ENCODE measurements at places on chromosomes 12 and 14.

- no peak for DNase-seq
Measured at GRCh38 chr12:76611533-76611932, 52.0 kb upstream of the OSBPL8 start.

- no peak for DNase-seq
Measured at GRCh38 chr12:26845057-26845666, 12.2 kb upstream of the ITPR2 start.

DNA sequence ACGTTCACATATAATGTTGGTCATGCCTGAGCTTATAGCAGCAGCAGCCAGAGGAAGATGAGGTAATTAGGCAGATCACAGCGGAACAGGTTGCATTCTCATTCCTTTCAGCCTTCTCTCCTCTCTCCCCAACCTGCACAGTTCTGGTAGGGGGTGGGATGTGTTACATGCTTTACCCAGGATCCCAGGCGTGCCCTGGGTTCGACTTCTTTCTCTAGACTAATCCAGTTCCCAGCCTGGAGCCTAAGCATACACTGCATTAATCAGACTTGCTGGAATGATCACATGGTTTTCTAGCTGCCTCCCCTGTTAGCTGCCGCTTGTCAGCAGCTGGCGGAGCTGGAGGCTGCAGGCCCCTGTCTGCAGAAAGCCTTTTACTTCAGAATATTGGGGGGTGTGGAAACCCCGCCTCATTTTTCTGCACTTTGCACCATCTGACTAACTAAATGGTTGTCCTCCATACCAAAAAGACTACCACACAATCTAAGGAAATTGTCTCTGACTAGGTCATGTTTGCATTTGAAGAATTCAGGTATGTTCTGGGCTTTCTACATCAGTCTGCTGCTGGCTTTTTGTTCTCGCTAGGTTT is 46.0 kb upstream of the EVL start:
- no peak for DNase-seq

DNA sequence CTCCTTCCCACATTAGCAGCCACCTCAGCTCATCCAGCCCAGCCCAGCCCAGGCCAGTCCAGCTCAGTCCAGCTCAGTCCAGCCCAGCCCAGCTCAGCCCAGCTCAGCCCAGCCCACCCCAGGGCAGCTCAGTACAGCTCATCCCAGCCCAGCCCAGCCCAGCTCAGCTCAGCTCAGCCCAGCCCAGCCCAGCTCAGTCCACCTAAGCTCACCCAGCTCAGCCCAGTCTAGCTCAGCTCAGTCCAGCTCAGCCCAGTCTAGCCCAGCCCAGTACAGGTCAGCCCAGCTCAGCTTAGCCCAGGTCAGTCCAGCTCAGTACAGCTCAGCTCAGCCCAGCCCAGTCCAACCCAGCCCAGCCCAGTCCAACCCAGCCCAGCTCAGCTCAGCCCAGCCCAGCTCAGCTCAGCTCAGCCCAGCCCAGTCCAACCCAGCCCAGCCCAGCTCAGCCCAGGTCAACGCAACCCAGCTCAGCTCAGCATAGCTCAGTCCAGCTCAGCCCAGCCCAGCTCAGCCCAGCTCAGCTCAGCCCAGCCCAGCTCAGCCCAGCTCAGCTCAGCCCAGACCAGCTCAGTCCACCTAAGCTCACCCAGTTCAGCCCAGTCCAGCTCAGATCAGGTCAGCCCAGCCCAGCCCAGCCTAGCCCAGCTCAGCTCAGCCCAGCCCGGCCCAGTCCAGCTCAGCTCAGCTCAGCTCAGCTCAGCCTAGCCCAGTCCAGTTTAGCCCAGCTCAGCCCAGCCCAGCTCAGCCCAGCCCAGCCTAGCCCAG is 63.0 kb downstream of the TMEM121 start:
- no peak for DNase-seq

- no peak for DNase-seq
Measured at GRCh38 chr14:70448633-70449340, 3.2 kb upstream of the ADAM21 start.

- no peak for DNase-seq
Measured at GRCh38 chr12:17381211-17381610, 708.8 kb downstream of the RERGL start.

DNA sequence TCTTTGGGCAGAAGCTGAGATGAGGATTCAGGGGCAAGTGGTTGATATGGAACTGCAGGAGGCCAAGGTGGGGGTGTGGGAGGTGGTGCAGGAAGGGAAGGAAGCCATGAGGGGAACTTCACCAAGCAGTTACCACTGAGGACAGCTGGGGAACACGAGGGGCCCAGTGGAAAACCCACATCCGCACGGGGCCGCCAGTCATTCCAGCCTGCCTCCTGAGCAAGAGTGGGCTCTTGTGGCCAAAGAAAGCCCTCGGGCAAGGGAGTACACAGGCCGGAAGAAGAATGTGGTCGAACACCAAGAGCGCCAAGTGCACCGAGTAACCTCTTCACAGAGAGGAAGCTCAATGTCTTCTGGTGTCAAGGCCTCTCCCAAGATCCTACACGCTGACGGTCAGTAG is 252.2 kb upstream of the FOXN3 start:
- DNase-seq = no peak

GRCh38 chr12:32679920-32680237 is 778 bp downstream of the DNM1L start:
- no peak for DNase-seq

GRCh38 chr12:10136637-10137205 is 6.7 kb upstream of the CLEC7A start:
- DNase-seq = no peak

DNA sequence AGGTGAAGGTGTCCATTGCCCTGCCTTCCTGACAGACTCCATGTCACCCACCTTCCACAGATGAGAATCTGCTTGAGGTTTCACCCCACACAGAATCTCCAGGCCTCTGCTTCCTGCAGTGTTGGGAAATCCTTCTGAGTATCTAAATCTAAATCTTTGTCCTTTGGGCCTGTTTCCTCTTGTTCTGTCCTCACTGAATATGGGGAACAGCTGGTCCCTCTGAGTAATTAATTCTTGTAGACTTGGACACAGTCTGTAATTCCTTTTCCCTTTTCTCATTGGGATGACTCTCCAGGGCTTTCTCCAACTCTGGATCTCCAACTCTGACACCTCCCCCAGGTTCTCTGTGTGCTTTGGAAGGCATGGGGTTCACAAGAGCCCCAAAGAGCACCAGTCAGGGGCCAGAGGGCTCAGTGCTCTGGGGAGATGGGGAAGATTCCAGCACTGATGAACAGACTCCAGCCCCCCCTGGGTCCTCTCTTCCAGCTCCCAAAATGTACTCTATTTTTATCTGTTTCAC is 2.3 kb upstream of the ACVRL1 start:
- DNase-seq = no peak

DNA sequence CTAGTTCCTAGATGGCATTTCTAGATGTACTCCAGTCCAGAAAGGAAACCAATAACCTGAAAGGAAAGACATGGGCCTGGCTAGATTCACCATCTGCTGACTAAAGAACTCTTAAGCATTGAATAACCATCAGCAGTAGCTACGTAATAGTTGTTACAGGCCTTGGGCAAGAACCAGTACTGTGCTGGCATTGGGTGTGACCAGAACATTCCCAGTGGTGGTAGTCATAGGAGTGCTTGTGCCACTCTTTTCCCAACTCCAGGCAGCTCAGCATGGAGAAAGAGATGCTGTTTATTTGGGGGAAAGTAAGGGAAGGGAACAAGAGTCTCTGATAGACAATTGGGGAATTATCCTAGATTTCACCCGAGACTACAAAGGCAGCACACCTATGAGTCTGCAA is 333.3 kb downstream of the SLC16A7 start:
- no peak for DNase-seq

GRCh38 chr12:46521145-46521544 is 148.6 kb upstream of the SLC38A2 start:
- no peak for DNase-seq

- no peak for DNase-seq
Measured at GRCh38 chr12:110704750-110705149, 15.8 kb upstream of the HVCN1 start.

DNA sequence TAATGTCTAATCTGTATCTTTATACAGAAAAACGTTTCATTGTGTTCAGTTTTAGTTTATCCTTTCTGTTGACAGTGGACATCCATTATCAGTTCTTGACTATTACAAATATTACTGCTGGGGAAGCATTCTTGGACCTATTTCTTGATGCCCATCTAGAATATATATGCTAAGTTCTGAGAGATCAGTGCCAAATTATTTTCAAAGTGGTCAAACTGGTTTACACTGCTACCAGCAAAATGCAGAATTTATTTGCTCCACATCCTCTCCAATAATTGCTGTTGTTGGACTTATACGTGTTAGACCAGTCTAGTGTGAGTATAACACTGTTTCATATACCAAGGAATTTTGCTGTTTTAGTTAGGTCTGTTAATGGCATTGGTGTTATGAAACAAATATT is 85.5 kb upstream of the TRAF3 start:
- DNase-seq = no peak

GRCh38 chr12:100234591-100235304 is 32.1 kb downstream of the DEPDC4 start:
- DNase-seq = no peak

DNA sequence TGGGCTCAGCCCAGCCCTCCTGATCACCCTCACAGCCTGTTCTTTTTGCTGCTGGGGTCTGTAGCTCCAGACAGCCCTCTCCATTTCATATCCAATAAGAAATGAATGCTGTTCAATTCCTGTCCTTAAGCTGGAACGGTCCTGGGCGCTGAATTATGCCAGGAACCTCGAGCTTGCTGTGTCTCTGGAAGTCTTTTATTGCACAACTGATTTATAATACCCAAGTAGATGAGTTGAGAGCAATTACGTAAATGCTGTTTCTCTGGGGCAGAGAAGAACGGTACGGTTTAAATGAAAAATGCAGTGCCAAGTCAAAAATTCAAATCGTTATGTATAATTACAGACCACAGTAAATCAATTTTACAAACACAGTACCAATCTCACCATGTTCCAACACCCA is 161.0 kb downstream of the SAMD4A start:
- no peak for DNase-seq

GRCh38 chr14:105280525-105280924 is 20.3 kb downstream of the BRF1 start:
- no peak for DNase-seq

- DNase-seq = no peak
Measured at GRCh38 chr12:91138337-91138920, 27.1 kb upstream of the LUM start.

DNA sequence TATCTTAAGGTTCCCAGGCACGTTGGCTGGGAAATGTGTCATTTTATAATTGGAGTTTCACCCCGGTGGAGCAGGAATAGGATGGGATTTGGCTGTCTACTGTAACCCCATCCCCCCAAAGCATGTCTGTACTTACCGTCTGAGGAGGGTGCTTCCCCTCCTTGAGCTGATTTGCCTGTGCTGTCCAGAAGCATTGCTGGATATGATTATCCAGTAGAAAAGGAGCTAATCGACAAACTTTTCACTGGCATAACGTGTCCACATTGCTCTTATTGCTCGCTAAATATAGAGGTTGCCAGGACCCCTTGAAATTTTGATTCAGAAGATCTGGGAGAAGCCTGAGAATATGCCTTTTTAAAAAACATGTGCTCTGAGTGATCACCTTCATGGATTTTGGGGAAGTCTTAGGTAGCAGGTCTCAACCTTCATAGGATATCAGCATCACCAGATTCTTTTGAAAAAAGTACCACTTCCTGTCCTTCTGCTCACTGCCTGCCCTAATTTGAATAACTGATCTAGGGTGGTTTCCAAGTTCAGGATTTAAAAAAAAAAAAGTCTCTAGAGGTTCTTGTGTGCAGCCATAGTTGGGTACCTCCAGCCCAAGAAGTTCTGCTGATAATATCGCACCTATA is 80.4 kb upstream of the KCNA1 start:
- no peak for DNase-seq

DNA sequence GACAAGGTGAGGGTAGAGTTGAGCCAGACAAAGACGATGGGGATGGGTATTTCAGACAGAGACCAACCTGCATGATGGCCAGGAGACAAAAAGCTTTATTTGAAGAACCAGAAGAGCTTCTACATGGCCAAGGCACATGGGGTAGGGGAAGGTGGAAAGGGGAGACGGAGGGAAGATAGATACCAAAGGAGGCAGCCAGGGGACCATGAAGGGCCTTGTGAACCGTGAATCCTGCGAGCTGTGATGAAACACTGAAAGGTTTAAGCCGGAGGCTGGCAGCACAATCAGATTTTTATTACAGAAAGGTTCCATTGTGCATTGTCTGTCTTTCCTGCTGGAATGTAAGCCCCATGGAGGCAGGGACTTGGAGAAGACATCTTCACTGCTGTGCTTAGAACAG is 72.4 kb downstream of the PLXNC1 start:
- DNase-seq = no peak

DNA sequence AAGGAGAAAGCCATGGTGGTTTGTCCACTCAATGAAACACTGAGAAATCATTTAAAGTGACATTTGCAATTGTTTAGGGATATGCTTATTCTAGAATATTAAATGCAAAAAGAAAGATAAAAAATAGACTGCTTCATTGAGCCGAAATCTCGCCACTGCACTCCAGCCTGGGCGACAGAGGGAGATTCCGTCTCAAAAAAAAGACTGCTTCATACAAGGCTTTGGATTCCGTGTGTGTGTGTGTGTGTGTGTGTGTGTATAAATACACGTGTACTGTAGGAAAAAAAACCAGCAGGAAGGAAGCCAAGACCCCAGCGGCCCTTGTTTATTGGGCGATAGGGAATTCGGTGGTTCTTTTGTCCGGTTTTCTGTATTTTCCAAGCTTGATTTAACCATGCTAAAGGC is 3.2 kb upstream of the ZNF839 start:
- no peak for DNase-seq

GRCh38 chr14:103111232-103111868 is 11.9 kb upstream of the TNFAIP2 start:
- DNase-seq = no peak

- DNase-seq = no peak
Measured at GRCh38 chr12:11718768-11719253, 69.3 kb downstream of the ETV6 start.

DNA sequence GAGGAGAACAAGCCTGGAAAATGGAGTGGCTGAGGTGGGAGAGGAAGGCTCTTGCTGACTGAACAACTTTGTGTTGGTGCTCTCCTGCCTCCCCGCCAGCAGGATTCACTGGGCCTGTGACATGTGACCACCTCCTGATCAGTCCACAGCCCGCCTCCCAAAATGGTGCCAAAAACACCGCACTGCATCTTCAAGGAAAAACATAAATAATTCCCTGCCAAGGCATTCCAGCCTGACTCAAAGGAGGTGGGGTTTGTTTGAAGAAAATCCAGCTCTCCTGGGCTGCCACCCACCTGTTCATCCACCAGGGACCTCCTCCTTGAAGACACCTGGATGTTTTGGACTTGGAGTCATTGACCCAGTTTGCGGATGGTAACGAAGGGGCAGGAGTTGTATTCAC is 83.8 kb upstream of the PIWIL1 start:
- DNase-seq = no peak
